ENCODE measurements at places on chromosomes 16 and 17.

DNA sequence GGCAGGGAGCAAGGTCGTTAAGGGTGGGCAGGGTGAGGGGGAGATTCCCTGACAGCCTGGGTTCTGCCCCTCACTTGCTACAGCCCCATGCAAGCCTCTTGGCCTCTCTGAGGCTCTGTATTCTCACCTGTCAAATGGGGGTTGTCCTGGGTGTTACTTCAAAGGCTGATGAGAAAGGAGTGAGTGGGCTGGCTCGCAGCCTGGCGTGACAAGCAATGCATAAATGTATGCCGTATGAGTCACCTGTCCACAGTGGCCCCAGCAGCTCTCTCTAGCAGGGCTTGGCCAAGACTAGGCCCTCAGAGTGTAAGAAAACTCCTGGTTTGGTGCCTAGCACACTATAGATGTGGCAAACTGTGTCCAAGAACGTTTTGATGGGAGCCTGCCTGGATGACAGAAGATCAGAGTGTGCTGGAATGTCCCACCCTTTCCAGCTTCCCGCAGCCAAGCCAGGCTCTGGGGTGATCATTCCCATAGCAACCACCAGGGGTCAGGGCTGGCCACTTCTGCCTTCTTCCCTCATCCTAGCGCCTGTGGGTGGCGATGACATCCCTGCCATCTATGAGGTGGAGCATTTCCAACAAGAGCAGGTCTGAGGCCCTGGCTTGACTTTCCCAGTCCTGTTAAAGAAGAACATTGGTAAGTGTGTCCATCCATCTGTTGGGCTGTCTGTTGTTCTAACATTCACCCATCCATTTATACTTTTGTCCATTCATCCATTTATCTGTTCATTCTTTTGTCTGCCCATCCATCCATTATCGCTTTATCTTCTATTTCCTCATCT, 37.2 kb upstream of the ADGRG1 start:
- DNase-seq = peak; percentile 54

DNA sequence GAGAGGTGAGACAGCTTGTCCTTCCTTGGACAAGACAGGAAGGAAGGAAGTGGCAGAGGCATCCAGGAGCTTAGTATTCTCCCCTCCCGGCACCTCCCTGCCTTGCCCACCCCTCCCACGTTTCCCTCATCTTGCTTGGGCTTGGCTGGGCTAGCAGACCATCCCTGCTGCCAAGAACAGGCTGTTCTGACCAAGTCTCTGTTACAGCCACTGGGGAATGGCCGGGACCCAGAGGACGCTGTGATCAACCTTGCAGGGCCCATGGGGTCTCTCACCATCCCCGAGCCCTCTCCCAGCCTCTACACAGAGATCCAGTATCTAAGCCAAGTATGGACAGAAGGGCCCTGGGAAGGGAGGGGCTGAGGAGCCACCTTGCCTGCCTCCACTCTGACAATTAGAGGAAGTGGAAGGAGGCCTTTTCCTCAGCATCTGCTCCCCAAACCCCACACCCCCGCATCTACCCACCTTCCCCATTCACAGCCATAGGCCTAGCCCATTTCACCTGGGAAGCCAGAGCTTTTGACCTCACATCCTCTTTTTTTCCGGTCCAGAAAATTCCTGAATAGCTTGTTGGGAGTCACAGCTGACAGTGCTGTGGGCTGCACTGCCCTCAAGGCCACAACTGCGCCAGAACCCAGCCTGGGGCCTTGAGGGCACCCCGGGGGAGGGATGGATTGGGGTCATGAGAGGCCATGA, 14.1 kb downstream of the CD300LG start:
- DNase-seq = no peak

DNA sequence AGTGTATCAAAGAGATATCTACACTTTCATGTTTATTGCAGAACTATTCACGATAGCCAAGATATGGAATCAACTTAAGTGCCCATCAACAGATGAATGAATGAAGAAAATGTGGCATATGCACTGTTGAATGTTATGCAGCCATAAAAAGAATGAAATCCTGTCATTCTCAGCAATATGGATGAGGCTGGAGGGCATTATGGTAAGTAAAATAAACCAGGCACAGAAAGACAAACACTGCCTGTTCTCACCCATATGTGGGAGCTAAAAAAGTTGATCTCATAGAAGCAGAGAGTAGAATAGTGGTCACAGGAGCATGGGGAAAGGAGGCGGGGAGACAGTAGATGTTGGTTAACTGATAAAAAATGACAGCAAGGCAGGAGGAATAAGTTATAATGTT, 561.8 kb downstream of the TOX3 start:
- no peak for DNase-seq

GRCh38 chr17:58172369-58173071, 5.7 kb downstream of the OR4D2 start:
- peak; percentile 18 for DNase-seq

GRCh38 chr16:73095142-73095820, 47.4 kb upstream of the ZFHX3 start:
- DNase-seq = no peak

- DNase-seq = no peak
Observed at GRCh38 chr16:25040543-25040942, 25.4 kb upstream of the ARHGAP17 start.

DNA sequence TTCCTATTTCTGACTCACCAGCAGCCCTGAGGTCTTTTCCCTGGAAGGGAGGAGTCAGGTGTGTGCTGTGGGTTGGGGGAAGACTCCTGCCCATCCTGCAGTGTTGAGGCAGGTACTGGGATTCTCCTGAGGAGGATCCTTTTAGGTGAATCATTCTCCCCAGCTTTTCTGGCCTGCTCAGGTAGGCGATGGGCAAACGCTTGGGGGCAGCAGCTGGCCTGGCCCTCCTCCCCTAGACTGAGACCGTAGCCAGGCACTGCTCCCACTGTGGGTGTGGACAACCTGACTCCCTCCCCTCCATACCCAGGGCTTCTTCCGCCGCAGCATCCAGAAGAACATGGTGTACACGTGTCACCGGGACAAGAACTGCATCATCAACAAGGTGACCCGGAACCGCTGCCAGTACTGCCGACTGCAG, 15.1 kb downstream of the GJD3 start:
- no peak for DNase-seq

DNA sequence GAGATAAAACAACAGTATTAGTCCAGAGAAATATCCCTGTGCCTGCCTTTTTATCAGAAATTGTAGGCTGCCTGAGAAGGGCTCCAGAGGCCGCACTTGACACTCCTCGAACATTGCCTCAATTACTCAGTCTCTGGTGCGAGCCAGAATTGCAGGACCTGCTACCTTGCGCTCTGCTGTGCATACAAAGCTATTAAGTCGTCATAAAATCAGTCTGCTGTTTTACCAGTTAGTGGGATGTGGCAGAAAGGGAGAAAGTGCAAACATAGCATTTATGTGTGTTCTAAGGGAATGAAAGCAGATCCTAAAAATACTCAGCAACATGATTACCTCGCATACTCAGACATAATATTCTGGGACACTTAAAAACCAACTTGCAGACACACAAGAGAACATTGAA, 70.6 kb downstream of the TMC6 start:
- DNase-seq = no peak

DNA sequence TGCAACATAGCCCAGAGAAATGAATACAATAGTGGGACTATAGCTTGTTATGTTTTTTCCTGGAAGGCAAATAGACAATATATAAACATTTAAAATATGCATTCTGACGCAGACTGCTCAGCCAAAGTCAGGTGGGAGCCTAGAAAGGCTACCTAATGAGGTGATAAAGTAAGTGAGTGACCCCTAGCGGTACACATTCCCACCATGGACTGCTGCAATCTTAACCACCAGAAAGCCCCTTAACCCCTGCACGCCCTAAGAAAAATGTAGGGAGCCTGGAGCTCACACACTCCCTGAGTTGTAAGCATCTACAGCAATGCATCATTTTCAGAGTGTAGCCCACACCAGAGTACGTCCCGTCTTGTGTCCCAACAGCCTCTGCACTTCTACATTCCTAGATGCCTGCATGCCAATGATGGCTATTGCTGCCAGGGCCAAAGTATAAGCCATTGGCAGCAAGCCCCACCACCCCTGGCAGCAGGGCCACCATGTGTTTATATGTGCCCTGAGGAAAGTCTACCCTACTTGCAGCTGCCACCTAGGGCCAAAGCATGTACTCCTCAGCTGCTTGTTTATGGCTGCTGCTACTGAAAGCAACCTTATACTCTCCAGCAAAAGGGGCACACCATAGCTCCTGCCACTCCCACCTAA, 127.6 kb downstream of the KIF2B start:
- no peak for DNase-seq

DNA sequence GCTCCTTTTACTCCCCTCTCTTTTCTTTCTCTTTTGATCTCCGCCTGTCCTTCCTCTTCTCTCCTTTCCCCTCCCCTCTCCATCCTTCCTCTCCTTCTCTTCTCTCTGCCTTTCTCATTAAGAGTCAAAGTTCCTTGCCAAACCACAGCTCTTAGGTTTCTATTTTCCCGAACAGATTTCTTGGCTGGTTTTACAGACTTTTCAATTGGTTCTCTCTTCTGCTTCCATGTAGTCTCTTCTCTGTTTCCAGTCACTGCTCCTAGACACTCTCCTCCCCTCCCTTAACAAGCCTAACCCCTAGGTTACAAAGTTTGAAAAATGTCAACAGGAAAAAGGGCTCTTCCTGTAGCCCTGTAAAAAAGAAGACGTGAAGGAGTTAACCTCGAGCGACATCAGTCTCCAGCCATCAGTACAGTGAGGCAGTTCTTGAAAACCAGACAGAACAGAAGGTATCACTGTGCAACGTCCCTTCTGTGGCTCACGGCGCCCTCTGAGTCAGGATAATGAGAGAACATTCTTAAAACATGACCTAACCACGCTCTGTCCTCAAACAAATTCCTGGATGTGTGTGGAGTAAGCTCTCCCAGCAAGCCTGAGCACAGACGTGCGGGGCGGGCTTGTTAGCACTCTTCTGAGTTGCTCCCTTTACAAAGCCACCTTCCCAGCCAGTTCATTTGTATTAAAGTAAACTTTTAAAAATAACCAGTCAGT, 11.6 kb upstream of the MARCHF10 start:
- peak; percentile 36 for DNase-seq

- DNase-seq = no peak
Observed at GRCh38 chr17:68507576-68507975, 4.7 kb upstream of the PRKAR1A start.

DNA sequence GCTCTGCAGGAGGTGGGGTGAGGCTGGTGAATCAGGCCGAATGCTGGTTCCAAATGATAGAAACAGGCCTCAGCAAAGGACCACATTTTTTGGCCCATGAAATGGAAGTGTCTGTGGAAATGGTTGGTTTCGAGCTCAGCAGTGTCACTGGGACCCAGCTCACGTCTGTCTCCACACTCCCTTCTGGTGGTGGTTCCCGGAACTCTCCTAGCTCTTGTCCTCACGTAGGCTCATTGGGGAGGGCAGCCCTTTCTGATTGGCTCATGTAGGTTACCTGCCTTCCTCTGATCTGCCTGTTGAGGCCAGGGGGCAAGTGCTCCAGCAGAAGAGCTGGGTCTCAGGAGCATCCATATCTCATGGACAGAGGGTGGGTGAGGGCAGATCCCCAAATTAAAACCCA, 4.0 kb downstream of the ALG1 start:
- no peak for DNase-seq

- DNase-seq = peak; percentile 85
Observed at GRCh38 chr17:31487648-31488263, 96.3 kb downstream of the RAB11FIP4 start.
